ENCODE measurements at places on chromosomes 1 and 21.

- DNase-seq, result no peak
These were observed 142.0 kb downstream of the IGSF21 start for GRCh38 chr1:18249631-18250030.

DNA sequence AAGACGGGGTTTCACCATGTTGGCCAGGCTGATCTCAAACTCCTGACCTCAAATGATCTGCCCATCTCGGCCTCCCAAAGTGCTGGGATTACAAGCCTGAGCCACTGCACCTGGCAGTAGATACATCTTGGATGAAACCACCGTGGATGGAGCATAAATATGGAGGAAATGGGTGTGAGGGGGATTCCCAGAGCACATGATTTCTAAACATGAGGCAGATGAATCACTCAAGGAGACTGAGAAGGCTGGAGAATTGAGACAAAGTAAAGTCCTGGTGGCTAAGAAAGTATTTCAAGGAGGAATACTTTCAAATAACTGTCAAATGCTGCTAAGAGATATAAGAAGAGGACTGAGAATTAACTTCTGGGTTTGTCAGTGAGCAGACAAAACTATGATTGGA lies 5.4 kb upstream of the PGBD5 start:
- DNase-seq, result no peak

DNA sequence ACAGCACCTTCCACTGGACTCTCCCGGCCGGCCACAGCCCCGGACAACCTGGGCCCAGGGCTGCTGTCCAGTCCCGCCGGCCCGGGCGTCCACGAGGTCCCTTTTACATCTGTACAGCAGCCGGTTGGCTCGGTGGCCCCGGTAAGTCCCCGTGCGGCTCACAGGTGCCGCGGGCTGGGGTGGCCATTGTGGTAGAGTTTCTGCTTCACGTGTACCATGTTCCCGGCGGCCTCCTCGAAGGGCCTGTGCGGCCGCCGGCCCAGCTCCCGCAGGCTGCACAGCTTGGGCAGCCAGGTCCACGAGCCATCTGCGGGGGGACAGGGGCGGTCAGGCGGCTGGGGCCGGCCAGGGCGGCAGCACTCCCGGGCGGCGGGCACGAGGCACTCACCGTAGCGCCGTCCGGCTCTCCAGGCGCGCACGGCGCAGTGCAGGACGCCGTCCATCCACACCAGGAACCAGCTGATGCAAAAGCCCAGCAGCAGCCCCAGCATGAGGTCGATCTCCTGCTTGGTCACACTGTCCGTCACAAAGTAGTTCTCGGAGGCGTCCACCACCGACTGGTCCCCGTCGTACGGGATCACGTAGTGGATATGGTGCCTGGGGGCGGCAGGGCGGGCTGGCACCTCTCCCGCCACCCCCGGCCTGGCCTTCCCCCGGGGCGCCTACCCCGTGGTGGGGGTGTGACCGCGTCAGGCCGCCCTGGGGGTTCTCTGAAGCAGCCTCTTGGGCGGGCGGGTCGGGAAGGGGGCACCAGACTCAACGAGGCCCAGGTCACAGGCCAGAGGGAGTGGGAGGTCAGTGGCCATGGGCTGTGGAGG lies 5.0 kb downstream of the TMEM240 start:
- DNase-seq, result no peak

GRCh38 chr1:6447016-6447817 lies 18.8 kb downstream of the TNFRSF25 start:
- no peak for DNase-seq

DNA sequence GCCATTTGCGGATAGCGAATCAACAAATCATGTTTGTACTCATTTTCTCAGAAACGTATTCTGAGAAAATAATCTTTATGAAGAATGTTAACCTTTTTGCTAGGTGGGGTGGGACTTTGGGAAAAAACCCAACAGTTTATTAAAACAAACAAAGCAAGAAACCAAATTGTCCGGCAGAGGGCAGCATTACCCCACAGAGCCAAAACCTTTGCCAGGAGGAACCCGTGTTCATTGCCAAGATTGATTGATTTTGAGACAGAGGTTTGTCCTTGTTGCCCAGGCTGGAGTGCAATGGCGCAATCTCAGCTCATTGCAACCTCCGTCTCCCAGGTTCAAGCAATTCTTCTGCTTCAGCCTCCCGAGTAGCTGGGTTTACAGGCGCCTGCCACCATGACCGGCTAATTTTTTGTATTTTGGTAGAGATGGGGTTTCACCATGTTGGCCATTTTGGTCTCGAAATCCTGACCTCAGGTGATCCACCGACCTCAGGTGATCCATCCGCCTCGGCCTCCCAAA lies 70.8 kb upstream of the RHOU start:
- peak; percentile 76 for DNase-seq

DNA sequence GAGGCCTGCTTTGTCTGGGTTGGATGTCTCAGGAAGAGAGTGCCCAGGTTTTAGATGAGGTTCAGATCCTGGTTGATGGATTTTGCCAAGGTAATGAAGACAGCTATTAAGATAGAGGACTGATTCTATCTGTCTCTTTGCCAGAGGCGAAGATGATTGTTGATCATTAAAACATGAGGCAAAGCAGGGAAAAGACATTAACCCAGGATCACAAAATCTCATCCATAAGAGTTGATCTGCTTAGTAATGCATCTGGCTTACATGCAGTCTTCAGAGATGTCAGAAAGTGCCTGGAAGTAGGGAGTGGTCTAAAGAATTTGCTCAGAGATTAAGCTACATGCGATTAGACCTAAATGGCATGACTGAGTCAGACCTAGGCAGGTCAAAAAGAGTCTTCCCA lies 229.6 kb upstream of the PLD5 start:
- DNase-seq, result no peak

GRCh38 chr1:109713636-109714035 lies 1.6 kb downstream of the GSTM5 start:
- DNase-seq, result no peak
